ENCODE measurements at places on chromosomes 5 and 9.
A peak's percentile ranks its signal among the peaks of the same experiment; 100 is the strongest.

GRCh38 chr5:177985430-177986040 lies 10.5 kb downstream of the PROP1 start:
- no peak for DNase-seq
- peaks cover 6% of the 10 kb centered on the region for H3K4me1 ChIP-seq
- no peak overlapping the region for H3K4me3 ChIP-seq
- H3K27ac ChIP-seq, result no peak overlapping the region
- H3K27me3 ChIP-seq, result peaks cover 11% of the 10 kb centered on the region

- no peak overlapping the region for H3K27ac ChIP-seq
- H3K4me3 ChIP-seq, result no peak overlapping the region
- H3K36me3 ChIP-seq, result no peaks in the 10 kb centered on the region
- H3K27me3 ChIP-seq, result peaks cover 17% of the 10 kb centered on the region
These were observed 85.0 kb downstream of the LMX1B start for GRCh38 chr9:126698756-126699155.

GRCh38 chr5:179533907-179534306 lies 16.4 kb upstream of the RUFY1 start:
- no peak for DNase-seq
- H3K27ac ChIP-seq, result no peak overlapping the region
- peaks cover 3% of the 10 kb centered on the region for H3K27me3 ChIP-seq
- H3K4me3 ChIP-seq, result no peak overlapping the region
- H3K4me1 ChIP-seq, result no peaks in the 10 kb centered on the region

- H3K27ac ChIP-seq, result no peak overlapping the region
- no peaks in the 10 kb centered on the region for H3K27me3 ChIP-seq
- H3K4me1 ChIP-seq, result peaks cover 19% of the 10 kb centered on the region
- H3K36me3 ChIP-seq, result no peaks in the 10 kb centered on the region
- DNase-seq, result no peak
These were observed 90.0 kb upstream of the FANCC start for GRCh38 chr9:95407524-95407923.

GRCh38 chr9:127886401-127886972 lies 9.0 kb upstream of the AK1 start:
- no peak overlapping the region for H3K27ac ChIP-seq
- no peaks in the 10 kb centered on the region for H3K27me3 ChIP-seq
- no peaks in the 10 kb centered on the region for H3K4me1 ChIP-seq
- DNase-seq, result no peak
- H3K36me3 ChIP-seq, result peaks cover 19% of the 10 kb centered on the region

DNA sequence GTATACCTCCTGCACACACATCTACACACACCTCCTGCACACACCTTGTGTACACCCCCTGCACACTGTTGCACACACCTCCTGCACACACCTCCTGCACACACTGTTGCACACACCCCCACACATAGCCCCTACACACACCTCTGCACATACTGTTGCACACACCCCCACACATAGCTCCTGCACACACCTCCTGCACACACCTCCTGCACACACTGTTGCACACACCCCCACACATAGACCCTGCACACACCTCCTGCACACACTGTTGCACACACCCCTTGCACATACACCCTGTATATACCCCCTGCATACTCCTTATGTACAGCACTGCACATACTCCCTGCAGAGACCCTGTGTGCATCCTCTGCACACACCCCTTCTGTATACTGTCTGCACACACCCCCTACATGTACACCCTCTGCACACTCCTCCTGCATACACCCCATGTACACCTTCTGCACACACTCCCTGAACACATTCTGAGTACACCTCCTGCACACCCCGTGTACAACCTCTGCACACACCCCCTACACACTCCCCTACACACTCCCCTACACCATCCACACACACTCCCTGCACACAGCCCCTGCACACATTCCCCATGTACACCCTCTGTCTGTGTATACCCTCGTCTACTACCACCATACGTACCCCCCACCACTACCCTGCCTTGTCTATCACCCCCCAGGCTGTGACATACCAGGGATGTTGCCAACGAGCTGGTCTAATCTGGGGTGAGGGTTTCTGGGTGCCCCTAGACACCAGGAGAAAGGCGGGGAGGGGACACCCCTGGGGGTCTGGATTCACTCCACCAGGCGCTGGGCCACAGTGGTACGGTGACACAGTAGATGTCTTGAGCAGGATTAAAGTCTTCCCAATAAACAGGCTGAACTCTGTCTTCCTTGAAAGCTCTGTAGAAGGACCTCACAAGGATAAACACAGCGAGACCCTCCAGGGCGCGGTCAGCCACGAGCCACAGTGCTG lies 1.1 kb upstream of the CEP72 start:
- H3K27me3 ChIP-seq, result peaks cover under 1% of the 10 kb centered on the region
- peak; percentile 40 for DNase-seq
- no peak overlapping the region for H3K27ac ChIP-seq
- H3K4me1 ChIP-seq, result peaks cover 15% of the 10 kb centered on the region
- H3K36me3 ChIP-seq, result peaks cover 23% of the 10 kb centered on the region
- peak overlapping the region; percentile 85 for H3K4me3 ChIP-seq

DNA sequence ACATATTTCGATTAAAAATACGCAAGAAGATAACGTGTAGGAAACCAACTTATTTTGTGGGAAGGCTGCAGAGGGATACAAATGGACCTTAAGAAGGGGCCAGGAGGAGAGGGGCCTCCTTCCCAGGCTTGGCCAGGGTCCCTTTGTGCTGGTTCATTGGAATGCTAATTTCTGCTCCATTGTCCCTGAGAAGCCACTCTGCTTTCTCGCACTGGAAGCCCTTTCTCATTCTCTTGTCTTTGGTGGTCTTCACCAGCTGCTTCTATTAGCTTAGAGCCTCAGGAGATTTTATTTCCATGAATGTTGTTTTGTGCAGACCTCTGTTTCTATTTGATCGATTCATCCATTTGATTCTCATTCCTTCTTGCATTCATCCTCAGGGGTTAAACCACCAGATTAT lies 325.4 kb downstream of the TMEM38B start:
- no peak for DNase-seq
- H3K4me3 ChIP-seq, result no peak overlapping the region
- peaks cover 18% of the 10 kb centered on the region for H3K4me1 ChIP-seq
- no peak overlapping the region for H3K27ac ChIP-seq

DNA sequence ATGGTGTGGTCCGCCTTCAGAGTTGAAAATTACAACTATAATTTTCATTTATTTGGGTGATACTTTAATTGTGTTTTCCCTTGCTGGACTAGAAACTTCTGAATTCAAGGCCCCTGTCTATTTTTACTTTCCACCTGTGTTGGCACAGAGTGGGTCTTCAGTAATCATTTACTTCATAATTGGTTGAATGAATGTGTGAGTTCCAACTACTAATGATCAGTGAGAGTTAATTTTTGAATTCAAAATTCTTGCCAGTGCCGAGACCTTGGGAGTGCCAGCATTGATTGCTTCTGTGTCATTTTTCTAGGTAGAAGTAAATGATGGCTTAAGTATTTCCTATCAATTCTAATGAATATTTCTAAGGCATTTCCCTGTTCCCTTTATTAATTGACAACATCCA lies 61.4 kb downstream of the PARP8 start:
- H3K27ac ChIP-seq, result no peak overlapping the region
- DNase-seq, result no peak
- H3K36me3 ChIP-seq, result no peaks in the 10 kb centered on the region
- peaks cover 12% of the 10 kb centered on the region for H3K4me1 ChIP-seq
- H3K27me3 ChIP-seq, result peaks cover 3% of the 10 kb centered on the region
- no peak overlapping the region for H3K4me3 ChIP-seq

- no peaks in the 10 kb centered on the region for H3K27me3 ChIP-seq
- no peak overlapping the region for H3K27ac ChIP-seq
- H3K4me1 ChIP-seq, result no peaks in the 10 kb centered on the region
- H3K36me3 ChIP-seq, result no peaks in the 10 kb centered on the region
These were observed 26.9 kb upstream of the ITGA1 start for GRCh38 chr5:52760695-52761366.

- H3K27ac ChIP-seq, result peak overlapping the region; percentile 34
- H3K36me3 ChIP-seq, result no peaks in the 10 kb centered on the region
- H3K4me3 ChIP-seq, result no peak overlapping the region
- peaks cover 43% of the 10 kb centered on the region for H3K4me1 ChIP-seq
These were observed 105.7 kb upstream of the SARDH start for GRCh38 chr9:133843751-133844397.

GRCh38 chr9:134989206-134990065 lies 71.7 kb upstream of the FCN1 start:
- DNase-seq, result no peak
- H3K4me1 ChIP-seq, result no peaks in the 10 kb centered on the region
- H3K36me3 ChIP-seq, result no peaks in the 10 kb centered on the region
- H3K4me3 ChIP-seq, result no peak overlapping the region

DNA sequence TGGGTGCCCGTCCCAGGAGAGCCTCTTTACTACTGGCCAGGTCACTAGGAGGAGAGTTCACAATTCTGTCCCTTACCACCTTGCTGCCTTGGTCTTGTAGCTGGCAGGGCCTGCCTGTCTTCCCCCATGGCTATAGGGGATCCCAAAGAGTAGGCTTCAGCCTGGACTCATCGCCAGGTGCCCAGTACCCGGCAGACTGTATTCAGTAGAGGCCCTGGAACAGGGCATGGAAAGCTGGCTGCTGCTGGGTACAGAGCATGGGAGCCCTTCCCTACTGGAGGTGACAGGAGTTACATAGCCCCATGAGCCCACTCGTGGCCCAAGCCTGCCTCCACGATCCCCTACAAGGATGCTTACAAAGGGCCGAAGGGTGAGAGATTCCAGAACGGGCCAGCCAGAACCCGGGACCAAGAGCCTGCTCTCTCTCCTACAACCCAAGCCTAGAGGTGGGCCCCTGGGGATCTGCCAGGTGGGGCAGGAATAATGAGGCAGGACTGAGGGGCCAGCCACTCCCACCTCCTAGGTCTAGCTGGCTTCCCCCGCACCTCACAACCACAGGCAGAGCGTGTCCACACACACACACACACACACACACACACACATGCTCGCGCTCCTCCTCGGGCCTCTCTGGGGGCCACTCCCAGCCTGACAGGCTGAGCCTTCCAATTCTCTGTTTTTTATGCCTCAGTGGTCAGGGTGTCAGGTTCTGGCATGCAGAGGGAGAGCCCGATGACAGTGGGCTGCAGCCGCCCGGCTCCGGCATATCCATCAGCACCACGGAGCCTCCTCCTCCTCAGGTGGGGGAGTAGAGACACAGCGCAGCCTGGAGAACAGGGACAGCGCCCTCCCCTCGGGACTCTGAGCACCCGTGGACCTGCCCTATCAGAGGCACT lies 186.0 kb downstream of the PAX5 start:
- H3K27ac ChIP-seq, result peak overlapping the region; percentile 48
- H3K4me1 ChIP-seq, result no peaks in the 10 kb centered on the region
- peaks cover 65% of the 10 kb centered on the region for H3K27me3 ChIP-seq

- no peaks in the 10 kb centered on the region for H3K36me3 ChIP-seq
- no peak overlapping the region for H3K27ac ChIP-seq
- no peaks in the 10 kb centered on the region for H3K27me3 ChIP-seq
- DNase-seq, result no peak
- peaks cover 32% of the 10 kb centered on the region for H3K4me1 ChIP-seq
- no peak overlapping the region for H3K4me3 ChIP-seq
These were observed 190.6 kb upstream of the C9orf72 start for GRCh38 chr9:27763831-27764230.

- H3K36me3 ChIP-seq, result peaks cover 6% of the 10 kb centered on the region
- no peak for DNase-seq
- H3K4me3 ChIP-seq, result peak overlapping the region; percentile 49
These were observed 8.6 kb downstream of the SUSD1 start for GRCh38 chr9:112166176-112167140.

DNA sequence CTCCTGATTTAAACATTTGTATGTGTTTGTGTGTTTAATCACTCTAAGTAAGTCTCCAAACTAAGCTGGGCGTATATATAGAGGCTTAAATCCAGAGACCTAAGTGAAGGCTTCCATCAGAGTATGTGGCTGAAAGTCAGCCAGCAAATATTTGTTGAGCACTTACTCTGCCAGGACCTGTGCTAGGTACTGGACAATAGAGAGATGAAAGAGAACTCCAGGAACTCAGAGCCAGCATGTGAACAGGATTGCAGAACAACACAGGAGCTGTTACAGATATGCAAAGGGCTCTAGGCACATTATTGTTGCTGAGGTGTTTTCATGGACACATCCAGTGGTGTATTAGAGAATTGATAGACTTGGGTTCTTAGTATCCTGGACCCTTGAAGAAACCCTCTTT lies 4.7 kb upstream of the BNIP1 start:
- peaks cover 3% of the 10 kb centered on the region for H3K27me3 ChIP-seq
- H3K4me3 ChIP-seq, result no peak overlapping the region
- no peak overlapping the region for H3K27ac ChIP-seq

- H3K27me3 ChIP-seq, result peaks cover 83% of the 10 kb centered on the region
- H3K27ac ChIP-seq, result peak overlapping the region; percentile 4
- H3K36me3 ChIP-seq, result no peaks in the 10 kb centered on the region
- DNase-seq, result no peak
- peaks cover 6% of the 10 kb centered on the region for H3K4me1 ChIP-seq
These were observed 2.1 kb downstream of the CD72 start for GRCh38 chr9:35615981-35616680.

- DNase-seq, result no peak
- H3K4me3 ChIP-seq, result no peak overlapping the region
- no peaks in the 10 kb centered on the region for H3K27me3 ChIP-seq
- no peaks in the 10 kb centered on the region for H3K4me1 ChIP-seq
- no peaks in the 10 kb centered on the region for H3K36me3 ChIP-seq
- H3K27ac ChIP-seq, result no peak overlapping the region
These were observed 516.6 kb upstream of the DAB2 start for GRCh38 chr5:39941416-39941815.

DNA sequence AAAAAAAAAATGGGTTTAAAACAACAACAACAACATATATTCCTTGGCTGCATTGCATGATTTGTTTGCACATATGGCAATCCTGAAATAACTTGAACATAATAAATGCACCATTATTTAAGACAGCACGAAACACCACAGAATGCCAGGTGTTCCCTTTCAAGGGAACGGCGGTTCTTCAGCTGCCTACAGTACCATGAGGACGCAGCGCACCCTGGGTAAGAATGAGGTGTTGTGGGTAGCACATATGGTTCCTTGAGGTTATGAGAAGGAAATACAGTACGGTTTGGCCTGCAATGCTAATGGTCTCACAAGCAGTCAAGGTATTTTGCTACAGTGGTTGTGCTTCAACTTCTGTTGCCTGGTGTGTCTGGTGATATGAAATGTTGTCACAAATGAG lies 174.8 kb downstream of the SLC12A2 start:
- H3K4me3 ChIP-seq, result no peak overlapping the region
- no peak for DNase-seq
- no peak overlapping the region for H3K27ac ChIP-seq
